ENCODE measurements at places on chromosomes 4 and X.

DNA sequence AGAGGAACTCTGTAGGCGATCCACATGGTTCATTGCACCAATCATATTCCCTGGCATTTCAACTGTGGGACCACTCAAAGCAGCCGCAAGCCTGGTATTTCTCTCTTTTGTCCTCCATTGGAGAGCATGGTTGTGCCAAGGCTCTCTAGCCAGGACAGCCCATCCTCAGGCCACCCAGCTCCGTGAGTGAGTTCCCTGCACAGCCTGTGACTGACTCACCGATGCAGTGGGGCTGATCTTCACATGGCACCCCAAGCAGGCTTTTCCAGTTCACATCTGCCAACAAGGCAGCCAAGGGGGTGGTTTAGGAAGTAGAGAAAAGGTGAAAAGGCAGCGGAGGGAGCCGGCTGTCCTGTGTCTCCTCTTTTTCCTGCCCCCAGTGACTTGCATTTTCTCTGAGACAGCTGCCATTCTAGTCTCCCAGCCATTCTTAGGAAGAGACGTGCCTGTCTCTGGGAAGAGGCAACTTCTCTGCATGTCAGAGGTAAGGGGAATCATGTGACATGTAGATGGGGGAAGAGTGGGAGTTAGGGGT, 69.2 kb downstream of the MID1IP1 start:
- DNase-seq = no peak

DNA sequence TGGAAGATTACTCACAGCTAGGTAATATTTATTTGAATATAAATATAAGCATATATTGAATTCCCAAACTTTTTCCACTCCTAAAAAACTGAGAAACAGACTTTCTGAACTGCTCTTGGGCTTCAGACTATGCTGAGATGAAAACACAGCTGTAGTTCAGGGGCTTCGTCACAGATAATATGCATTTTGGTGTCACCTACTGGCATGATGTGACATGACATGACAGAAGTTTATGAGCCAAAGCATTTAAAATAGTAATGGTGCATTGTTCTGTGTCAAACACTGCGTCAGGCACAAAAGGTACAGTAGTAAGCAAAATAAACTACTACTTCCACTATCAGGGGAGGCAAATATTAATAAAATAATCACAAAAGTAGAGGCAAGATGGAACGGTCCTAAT, 171.3 kb downstream of the BTC start:
- DNase-seq = no peak

- DNase-seq = no peak
Observed at GRCh38 chr4:66097218-66097617, 426.9 kb upstream of the EPHA5 start.

DNA sequence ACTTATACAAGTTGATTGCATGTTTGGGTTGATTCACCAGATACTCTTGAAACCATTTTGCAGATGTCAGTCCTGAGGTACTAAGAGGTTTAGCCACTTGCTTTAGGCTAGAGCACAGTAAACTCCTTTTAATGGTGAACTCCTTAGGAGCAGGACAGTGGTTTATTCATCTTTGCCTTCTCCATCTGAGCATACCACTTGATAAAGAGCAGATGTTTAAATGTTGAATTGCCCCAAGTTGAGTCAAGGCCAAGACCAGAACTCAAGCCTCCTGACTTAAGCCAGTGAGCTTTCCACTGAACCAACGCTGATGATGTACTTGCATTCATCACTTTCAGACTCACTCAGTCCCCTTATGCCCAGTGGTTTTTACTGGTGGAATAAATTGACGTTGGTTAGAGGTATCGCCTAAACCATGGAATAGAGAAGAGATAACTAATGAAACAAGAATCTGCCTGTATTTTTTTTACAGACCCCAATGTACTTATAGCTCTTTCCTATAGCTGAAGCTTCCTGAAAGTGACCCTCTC, 7.5 kb downstream of the DAPP1 start:
- DNase-seq = no peak

- no peak for DNase-seq
Observed at GRCh38 chr4:108943976-108944591, 181.2 kb upstream of the ETNPPL start.

GRCh38 chr4:183499801-183500200, 5.1 kb upstream of the ING2 start:
- no peak for DNase-seq

DNA sequence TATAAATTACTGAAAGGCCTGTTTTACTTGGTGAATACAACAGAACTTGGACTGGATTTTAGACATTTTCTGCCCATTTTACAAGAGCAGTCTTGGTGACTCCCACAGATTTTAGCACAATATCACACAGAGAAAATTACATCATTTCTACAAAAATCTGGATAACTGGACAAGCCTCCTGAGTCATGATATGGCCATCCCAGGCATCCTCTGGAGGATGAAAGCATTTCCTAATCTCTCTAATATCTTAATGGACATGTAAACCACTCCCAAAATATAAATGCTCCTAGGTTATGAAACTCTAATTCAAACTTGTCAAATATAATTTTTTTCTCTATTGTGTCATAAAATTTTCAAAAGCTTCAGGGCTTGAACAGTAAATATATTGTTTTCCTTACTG, 1170.8 kb upstream of the PCDH7 start:
- no peak for DNase-seq

GRCh38 chr4:108662629-108663028, 12.2 kb downstream of the OSTC start:
- no peak for DNase-seq

DNA sequence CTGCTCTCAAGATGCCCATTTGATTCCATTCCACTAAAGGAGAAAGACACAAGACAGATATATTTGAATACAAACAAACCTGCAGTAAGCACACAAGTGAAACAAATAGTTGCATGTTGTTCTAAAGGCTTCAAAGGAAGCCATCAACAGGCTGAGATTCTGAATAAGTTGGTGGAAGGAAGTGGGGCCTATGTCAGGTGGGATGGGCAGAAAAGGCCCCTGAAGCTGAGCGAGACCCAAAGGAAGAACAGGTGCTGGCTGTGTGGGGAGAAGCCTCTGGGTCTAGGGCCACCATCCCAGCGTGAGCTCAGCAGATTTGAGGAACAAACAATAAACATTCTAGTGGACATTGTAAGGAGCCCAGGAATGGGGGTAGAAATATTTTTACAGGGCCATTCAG, 82.4 kb upstream of the PLAC8 start:
- DNase-seq = no peak

GRCh38 chr4:26731351-26732035, 129.1 kb upstream of the STIM2 start:
- no peak for DNase-seq

DNA sequence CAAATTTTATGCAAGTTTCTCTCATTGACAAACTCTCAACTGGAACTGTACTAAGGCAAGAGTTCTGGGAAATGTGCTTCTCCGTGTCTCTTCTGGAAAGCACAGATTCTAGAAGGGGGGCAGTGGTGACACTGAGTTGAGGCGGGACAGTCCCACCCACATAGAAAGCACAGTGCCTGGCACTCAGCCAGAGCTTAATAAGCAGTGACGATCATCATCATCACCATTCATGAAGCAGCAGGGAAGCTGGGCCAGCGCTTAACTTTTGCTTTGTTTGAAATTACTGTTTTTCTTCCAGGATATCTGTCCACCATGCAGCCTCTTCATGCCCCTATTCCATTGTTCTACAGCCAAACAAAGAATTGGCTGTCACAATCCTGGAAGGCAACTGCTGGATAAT, 60.3 kb downstream of the BEND2 start:
- no peak for DNase-seq

DNA sequence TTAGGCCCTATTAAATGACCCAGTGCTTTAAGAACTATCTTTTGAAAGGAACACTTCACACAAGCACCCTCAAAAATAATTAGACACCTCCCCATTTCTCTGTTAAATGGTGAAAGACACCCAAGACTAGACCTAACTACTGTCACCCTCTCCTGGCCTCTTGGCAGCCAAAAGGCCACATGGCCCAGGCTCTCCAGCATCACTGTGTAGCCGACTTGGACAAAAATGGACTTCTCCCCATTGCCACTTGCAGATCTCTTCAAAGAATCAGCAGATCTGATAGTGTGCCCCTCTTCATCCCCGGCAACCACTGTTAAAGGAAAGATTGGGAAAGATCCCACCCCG, 2.0 kb downstream of the MID1IP1 start:
- DNase-seq = no peak

GRCh38 chrX:138082896-138083295, 517.0 kb downstream of the ZIC3 start:
- no peak for DNase-seq

All from cortex of kidney (tissue), 1 donor.